ENCODE measurements at places on chromosomes 1 and 21.
A peak's percentile ranks its signal among the peaks of the same experiment; 100 is the strongest.

GRCh38 chr1:68107771-68108170 lies 57.3 kb upstream of the DIRAS3 start:
- DNase-seq: no peak

GRCh38 chr1:234243521-234244260 lies 129.6 kb upstream of the COA6 start:
- no peak for DNase-seq

DNA sequence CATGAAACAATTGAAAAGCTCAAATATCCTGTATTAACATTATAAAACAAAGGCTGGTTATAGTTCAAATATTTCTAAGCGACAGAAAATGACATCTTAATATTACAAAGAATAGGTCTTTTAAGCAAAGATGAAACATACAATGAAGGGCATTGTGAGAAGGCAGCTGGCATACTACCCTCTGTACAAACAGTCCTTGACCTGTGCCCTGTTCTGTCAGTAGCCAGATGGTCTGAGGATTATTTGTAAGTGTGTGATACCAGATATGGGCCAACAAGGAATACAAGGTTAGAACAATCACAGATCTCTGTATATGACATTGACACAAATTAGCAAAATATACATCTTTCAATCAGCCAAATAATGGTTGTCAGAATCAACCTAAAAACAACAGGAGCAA lies 1350.4 kb downstream of the AMY1C start:
- no peak for DNase-seq

GRCh38 chr21:42705746-42706374 lies 52.4 kb downstream of the PDE9A start:
- DNase-seq: no peak

DNA sequence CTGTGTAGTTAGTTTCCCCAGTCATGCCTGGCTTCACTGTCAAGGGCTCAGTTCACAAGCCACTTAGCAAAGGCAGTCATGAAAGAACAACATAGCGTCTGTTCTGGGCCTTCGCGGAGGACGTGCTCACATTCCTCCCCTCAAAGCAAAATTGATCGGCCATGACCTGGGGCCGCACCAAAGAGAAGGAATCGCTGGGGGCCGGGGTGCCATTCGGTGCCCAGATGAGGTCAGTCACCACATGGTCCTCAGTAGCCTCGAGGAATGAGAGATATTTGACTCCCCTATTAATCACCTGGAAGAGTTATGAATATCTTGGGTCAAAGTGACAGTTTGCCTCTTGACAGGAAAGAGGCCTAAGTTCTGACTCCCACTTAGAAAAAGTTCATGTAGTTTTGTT lies 251.1 kb upstream of the JUN start:
- DNase-seq: no peak

DNA sequence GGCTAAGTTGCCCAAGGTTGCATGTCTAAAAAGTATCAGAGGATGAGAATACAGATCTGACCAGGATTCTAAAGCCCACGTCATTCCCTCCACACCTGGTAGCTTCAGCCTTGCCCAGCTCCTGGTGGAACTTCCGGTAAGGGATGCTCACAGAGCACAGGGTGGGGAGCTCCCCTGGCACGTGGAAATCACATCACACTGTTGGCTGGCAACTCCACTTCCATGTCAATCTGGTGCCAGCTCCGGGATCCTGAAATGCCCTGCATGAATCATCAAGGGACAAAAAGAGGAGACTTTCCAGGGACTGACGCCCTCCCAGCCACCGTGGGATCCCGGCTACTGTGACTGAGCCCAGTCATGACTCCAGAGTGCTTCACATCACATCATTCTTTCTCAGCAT lies 12.4 kb upstream of the BCAR3 start:
- no peak for DNase-seq

DNA sequence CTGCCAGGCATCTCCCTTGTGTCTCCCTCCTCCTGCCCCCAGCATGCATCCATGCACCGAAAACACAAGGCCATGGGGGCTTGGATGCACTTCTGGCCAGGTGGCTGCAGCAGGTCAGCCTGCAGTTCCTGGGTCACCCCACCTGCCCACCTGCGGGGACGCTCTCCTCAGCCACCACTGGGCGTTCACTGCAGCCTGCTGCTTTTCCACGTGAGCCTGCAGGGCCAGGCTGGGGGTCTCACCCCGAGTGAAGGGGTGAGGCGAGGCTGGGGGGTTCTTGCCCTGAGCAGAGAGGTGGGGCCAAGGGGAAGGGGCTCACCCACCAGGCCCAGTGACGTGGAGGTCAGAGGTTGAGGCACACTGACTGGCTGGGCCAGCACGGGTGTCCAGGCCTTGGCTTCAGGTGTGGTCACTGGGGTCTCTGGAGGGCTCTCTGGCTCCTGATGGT lies 64.6 kb downstream of the WNT9A start:
- DNase-seq: no peak

GRCh38 chr1:43936431-43937151 lies 3.0 kb downstream of the ARTN start:
- DNase-seq: no peak

GRCh38 chr1:16073490-16074119 lies at the start of gene FAM131C:
FAM131C (minus strand) TSS chr1:16073651; CDS start chr1:16073442, 209 bp downstream.
- DNase-seq: no peak

DNA sequence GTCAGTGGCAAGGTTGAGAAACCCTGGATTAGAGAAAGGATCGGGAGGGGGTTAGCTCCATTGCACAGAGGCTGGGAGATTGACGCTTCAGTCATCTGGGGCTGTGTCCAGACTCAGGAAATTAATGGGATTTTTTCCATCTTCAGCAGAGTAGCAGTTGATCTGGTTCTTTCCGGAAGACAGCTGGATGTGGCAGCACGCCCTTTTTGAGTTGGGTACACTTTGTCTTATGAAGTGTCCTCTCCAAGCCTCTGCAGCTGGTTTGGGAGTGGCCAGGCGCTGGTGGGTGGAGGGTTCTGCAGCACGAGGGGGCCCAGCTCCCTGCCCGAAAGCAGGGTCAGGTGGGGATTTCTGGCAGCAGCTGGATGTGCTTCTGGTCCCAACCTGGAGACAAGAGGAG lies 95.1 kb downstream of the TAS1R2 start:
- DNase-seq: no peak

GRCh38 chr1:86067626-86068025 lies 88.9 kb downstream of the COL24A1 start:
- peak; percentile 36 for DNase-seq

DNA sequence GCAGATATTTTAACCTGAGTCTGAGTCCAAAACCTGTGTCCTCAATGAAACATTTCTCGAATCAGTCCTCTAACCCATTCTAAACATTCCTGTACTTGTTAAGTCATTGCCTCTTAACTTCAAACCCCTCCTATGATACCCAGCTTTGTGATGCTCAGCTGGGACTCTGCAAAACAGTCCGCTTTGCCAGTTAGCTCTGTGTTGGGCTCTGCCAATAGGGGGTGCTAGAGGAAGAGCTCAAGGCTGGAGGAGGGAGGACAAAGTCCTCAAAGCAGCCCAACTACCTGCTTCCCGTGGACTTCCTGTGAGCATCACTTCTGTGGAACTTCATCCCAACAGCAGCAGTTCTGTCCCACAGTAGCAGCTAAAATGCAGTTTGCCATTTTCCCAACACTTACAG lies 38.1 kb upstream of the SYT14 start:
- DNase-seq: no peak

DNA sequence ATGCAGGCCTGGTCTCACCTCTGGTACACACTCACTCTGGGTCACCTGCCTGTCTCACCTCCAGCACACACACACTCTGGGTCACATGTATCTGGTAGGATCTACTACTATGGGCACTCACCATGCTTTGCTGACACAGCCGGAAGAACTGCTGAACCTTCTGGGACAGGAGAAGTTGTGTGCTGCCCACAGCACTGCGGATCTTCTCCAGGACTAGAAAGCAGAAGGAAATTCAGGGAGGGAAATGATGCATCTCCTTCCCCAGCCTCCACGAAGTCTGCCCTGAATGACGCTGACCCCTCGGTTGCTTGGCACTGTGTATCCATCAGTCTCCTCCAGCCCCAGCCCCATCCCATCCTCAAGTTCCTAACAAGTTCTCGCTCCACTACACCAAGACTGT lies 7.9 kb upstream of the SMIM12 start:
- no peak for DNase-seq

GRCh38 chr1:113903501-113904292 lies 902 bp downstream of the AP4B1 start:
- DNase-seq: no peak

GRCh38 chr1:36925251-36925650 lies 109.1 kb downstream of the GRIK3 start:
- DNase-seq: no peak

DNA sequence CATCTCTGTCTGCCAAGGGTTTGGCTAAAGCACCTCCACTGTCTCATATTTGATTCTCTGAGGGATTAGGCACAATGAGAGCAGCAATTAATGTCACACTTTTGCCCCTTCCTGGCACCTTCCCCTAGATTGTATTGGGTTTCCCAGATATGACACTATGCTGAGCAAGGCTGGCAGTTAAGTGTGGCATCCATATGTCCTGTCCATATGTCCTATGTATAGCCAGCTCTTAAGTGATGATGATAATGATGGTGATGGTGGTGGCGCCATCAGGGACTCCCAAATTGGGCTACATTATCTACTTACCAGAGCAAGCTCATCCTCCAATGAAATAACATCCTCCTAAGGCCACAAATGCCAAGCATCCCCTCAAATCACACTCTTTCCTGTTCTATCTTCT lies 13.5 kb upstream of the LORICRIN start:
- no peak for DNase-seq

GRCh38 chr21:28953247-28953646 lies 39.4 kb downstream of the LTN1 start:
- DNase-seq: no peak

DNA sequence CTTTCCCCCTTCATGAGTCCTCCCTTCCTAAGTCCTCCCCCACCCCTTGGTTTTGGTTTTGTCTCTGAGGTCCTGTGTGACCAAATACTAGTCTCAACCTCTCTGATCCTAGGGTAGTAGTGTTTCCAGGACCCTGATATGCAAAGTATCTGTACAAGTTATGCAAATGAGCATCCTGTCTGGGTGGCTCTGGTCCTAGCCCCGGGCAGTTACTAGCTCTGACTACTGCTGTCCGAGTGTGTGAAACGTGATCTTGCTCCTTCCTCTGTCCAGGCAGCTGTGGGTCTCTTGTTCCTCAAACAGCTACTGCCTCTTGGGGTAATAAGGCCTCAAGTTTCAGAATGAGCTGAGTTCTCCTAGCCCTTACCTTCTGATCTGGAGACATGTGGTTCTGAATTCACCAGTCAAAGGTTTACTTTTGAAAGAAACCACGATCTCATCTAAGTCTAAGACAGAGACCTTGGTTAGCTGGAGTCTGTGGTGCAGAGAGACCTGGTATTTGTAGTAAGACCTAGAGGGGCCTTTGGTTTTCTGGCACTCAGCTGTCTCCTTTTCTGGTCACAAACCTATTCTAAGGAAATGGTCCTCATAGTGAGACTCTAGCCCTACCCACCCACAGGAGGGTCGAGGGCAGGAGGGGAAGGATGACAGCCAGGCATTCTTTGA lies 31.0 kb upstream of the IL19 start:
- DNase-seq: no peak

- no peak for DNase-seq
Observed at GRCh38 chr1:217946511-217946910, 315.4 kb downstream of the SPATA17 start.

GRCh38 chr1:7616076-7616832 lies 154.8 kb upstream of the VAMP3 start:
- peak; percentile 6 for DNase-seq

DNA sequence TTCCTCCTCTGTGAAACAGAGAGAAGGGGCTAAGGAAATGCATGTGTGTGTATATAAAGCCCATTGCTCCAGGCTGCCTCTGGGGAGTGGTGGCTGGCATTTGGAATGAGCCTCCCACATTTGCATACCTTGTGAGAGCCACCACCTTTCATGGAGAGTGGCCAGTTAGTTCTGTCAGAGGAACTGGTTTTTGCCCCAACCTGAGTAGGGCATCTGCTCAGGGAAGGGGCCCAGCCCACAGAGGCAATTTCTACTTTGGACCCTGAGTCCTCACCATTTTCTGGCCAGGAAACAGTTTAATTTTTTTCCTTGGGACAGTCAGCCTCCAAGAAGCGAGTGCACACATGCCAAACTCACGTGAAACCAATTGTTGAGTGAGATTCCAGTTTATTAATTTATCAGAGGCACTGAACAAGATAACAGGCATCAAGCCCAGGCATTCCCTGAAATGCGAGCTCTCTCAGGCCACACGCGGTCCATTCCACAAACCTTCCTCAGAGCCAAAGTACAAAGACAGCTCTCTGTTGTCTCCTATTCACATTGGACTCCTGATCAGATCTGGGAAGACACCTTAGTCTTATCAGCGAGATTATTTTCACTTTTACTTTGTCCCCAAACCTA lies 1.0 kb upstream of the SLC6A9 start:
- no peak for DNase-seq

DNA sequence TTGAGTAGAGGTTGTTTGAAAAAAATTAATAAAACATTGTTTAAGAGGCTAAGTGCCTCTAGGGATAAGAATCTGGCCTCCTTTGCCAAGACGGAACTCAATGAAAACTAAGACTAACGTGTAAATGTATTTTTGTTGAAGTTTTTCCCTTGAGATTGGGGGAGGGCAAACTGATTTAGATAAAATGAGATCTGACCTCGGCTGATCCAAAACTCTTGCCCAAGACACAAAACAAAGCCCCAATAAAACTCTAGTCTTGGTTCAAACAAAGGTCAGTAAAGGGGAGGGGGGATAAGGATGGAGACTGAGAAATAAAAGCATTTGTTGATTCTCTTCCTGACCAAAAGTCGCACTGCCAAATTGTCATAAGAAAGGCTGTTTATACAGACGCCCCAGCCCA lies 134.8 kb upstream of the DPT start:
- DNase-seq: no peak

DNA sequence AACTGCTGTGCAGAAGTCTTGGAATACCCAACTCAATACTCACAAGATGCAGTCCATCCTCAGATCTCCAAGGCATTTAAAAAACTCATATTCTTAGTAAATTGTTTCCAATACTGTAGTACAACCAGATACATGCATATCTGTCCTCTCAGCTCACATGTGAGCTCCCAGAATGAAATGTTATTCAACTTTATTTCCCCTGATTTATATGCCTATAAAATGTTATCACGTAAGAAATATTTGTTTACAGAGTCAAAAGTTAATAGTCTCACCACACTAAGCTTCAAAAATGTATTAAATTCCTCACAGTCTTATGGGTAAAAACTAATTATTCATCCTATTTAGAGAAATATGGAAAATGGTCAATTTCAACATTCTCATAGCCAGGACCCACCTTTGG lies 56.6 kb downstream of the LTN1 start:
- DNase-seq: no peak

GRCh38 chr1:186559601-186560116 lies 98.7 kb upstream of the PDC start:
- DNase-seq: no peak

GRCh38 chr1:36944883-36945282 lies 89.4 kb downstream of the GRIK3 start:
- DNase-seq: no peak

- DNase-seq: peak; percentile 35
Observed at GRCh38 chr1:85544689-85545215, 35.8 kb upstream of the CCN1 start.

- DNase-seq: no peak
Observed at GRCh38 chr1:65195495-65196417, 47.8 kb downstream of the AK4 start.

- DNase-seq: no peak
Observed at GRCh38 chr1:3111348-3112021, 42.5 kb downstream of the PRDM16 start.
